ENCODE measurements at places on chromosomes 1 and 21.

- no peak for DNase-seq
Measured at GRCh38 chr1:97745912-97746311, 174.9 kb downstream of the DPYD start.

GRCh38 chr1:15714406-15715136 lies 21.5 kb upstream of the SLC25A34 start:
- DNase-seq = no peak

GRCh38 chr1:14909920-14910460 lies 243.6 kb upstream of the TMEM51 start:
- DNase-seq = no peak

DNA sequence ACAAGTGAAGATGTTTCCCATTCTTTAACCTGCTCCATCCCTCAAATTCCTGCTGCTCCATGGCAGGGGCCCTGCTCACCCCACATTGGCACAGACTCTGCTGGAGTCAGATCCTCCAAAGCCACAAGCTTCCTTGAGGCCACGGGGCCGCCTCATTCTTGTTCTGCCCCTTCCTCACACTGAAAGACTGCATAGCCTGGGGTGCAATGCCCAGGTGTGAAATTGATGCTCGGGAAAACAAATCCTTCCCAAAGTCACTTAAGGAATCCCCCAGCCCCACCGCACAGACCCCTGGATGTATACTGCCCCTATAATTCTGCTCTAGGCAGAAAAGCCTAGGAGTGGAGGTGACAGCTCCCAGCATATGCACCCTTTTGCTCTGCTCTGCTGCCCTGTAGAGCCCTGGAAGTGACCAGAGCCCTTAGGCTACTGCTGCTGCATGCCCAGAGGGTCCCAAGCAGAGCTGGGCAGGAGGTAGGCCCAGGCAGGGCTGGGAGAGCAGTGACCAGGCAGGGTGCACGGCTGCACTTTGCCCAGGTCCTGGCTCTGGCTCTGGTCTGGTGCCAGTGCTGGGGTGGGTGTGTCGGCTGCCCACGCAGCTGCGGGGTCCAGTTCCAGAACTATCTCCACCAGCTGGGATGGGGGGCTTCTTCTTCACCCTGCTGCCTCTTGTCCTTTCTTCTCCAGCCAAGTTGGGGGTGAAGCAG lies 1.6 kb downstream of the HES2 start:
- no peak for DNase-seq

- no peak for DNase-seq
Measured at GRCh38 chr1:182041615-182042014, 19.9 kb downstream of the ZNF648 start.

DNA sequence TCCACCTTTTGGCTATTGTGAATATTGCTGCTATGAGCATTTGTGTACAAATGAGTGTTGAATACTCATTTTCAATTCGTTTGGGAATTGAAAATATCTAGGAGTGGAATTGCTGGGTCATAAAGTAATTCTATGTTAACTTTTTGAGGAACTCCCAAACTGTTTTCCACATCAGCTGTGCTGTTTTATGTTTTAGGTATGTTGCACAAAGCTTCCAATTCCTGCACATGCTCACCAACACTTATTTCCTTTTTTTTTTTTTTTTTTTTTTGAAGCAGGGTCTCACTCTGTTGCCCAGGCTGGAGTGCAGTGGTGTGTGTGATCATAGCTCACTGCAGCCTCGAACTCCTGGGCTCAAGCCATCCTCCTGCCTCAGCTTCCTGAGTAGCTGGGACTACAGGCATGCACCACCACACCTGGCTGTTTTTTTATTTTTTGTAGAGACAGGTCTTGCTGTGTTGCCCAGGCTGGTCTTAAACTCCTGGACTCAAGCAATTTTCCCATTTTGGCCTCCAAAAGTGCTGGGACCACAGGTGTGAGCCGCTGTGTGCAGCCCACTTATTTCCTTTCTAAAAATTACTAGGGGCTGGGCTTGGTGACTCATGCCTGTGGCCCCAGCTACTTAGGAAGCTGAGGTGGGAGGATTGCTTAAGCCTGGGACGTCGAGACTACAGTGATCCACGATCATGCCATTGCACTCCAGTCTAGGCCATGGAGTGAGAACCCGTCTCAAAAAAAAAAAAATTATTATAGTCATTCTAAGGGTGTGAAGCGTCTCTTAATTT lies 33.4 kb downstream of the TMCC2 start:
- no peak for DNase-seq

DNA sequence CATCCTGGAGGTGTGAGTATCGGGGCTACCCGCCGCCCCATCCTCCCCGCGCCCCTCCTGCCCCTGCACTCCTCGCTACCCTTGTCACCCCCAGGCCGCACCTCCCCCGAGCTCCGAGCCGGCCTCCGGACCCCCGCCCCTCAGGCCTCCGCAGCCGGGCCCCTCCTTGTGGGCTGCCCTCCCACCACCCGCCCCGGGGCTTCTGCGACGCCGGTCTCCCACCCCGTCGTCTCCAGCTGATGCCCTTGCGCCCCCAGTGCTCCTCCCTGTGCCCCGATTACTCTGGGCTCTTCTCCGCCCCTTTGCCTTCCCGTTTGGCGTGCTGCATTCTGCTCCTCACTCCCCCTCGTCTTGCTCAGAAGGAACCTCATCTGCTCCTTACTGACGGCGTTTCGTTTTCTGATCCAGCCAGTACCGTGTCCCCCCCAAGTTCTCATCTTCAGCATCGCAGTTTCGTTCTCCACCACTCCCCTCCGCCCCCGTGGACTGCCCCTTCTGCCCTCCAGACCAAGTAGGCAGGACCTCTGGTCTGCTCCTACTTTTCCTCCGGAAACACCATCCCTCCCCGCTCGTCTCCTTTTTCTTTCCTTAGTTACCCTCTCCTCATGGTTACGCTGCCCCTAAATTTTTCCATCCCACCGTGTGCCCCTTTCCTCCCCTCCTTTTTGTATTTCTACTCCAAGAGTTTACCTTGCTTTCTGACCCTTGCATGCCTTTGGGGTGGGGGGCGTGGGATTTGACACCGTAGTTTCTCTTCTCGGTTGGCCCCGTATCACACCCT lies 841 bp downstream of the SNX27 start:
- no peak for DNase-seq

- no peak for DNase-seq
Measured at GRCh38 chr1:36609241-36610027, 126.7 kb upstream of the CSF3R start.

DNA sequence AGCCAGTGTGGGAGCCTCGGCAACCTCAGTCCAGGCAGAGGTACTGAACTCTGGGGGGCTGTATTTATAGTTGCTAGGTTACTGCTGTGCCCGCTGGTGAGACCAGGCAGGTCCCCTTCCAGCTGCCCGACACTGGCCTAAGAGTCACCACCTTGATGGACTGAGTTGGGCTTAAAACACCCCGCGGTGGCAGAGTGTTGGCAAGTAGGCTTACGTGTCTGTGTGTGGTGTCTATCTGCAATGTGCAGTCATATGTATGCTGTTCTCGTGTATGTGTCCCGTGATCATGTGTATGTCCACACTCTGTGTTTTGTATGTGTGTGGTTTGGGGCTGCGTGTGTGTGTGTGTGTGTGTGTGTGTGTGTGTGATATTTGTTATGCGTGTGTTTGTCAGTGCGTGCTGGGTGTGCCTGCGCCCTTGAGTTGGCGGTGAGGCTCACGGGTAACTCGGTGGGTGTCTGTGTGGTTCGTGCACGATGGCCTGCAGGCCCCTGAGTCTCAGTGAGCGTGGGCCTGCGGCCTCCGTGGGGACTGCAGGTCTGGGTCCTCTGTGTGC lies 65.5 kb downstream of the MEF2D start:
- DNase-seq = no peak

DNA sequence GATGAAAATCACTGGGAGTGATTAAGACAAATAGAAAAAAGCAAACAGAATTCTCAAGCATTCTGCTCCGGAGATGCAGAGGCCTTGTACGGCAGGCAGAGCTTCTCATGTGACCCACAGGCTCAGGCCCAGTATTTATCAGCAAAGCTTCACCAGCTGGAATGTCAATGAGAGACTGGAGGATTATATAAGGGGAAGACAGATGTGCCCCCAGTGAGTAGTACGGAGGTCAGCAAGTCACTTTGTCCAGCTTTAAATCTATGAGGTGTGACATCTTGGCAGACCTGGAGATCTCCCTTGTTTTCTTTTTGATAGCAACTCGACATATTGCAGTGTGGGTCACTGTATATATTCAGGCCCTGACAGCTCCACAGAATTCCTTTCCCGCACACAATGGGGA lies 106.8 kb downstream of the HHIPL2 start:
- DNase-seq = no peak

DNA sequence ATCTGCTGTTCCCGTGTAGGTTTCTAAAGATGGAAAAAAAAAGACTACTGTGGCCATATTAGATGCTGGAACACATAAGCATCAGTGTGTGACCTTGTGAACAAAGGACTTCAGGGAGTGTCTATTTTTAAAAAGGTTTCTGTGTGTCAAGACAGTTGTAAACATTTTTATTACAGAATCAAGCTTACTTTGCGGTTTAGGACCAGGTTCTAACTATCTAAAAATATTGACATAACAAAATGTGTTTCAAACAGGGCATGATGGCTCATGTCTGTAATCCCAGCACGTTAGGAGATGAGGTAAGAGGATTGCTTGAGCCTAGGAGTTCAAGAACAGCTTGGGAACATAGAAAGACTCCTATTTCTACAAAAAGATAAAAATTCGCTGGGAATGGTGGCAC lies 7.1 kb upstream of the DDI2 start:
- DNase-seq = no peak

DNA sequence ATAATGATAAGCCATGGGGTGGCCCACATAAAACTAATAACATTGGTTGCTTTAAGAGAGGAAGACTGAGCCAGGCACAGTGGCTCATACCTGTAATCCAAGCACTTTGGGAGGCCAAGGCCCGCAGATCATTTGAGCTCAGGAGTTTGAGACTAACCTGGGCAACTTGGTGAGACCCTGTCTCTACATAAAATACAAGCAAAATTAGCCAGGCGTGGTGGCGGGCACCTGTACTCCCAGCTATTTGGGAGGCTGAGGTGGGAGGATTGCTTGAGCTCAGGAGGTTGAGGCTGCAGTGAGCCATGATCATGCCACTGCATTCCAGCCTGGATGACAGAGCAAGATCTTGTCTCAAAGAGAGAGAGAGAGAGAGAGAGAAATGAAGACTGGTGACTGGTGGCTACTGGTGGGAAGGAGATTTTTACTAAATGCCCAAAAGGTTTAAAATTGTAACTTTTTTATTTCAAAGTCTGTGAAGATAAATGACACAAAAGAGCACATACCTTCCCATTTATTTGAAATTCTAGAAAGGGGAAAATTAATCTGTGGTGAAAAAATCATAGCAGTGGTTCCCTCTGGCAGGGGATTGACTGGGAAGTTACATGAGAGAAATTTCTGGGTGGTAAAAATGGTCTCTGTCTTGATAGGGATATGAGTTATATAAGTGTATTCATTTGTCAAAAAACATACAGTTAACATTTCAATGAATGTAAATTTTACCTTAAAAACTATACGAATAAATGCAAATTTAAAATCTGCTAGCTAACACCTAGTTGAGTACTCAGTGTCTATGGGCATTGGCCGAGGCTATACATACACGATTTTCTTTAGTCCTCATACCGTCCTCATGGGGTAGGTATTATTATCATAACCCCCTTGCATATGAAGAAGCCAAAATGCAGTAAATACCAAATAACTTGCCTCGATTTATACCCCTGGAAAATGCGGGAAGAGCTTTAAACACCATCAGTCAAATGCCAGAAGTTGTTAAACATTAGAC lies 2.2 kb upstream of the NBPF1 start:
- peak; percentile 53 for DNase-seq

GRCh38 chr1:25435397-25436108 lies 4.9 kb downstream of the MACO1 start:
- DNase-seq = no peak

All from breast epithelium (tissue), 4 donors.